ENCODE measurements at places on chromosomes 2 and 18.

DNA sequence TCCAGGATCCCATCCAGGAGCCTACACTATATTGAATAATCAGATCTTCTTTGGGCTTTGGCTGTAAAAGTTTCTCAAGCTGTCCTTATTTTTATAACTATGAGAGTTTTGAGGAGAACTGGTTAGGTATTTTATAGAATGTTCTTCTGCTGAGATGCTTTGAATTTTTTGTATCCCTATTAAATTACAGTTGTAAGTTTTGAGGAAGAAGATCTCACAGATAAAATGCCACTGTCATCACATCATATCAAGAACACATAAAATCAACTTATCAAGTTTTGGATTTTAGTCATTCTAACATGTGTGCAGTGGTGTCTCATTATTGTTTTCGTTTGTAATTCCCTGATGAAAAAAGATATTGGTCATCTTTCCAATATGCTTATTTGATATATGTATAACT lies 260.2 kb upstream of the COL3A1 start:
- no peak overlapping the region for H3K27ac ChIP-seq
- no peaks in the 10 kb centered on the region for H3K4me1 ChIP-seq
- DNase-seq, result no peak
- H3K4me3 ChIP-seq, result no peak overlapping the region

- H3K4me1 ChIP-seq, result no peaks in the 10 kb centered on the region
- H3K36me3 ChIP-seq, result no peaks in the 10 kb centered on the region
- peaks cover 9% of the 10 kb centered on the region for H3K27me3 ChIP-seq
- no peak for DNase-seq
- H3K4me3 ChIP-seq, result no peak overlapping the region
These were observed 467.7 kb upstream of the SALL3 start for GRCh38 chr18:78511666-78512601.

DNA sequence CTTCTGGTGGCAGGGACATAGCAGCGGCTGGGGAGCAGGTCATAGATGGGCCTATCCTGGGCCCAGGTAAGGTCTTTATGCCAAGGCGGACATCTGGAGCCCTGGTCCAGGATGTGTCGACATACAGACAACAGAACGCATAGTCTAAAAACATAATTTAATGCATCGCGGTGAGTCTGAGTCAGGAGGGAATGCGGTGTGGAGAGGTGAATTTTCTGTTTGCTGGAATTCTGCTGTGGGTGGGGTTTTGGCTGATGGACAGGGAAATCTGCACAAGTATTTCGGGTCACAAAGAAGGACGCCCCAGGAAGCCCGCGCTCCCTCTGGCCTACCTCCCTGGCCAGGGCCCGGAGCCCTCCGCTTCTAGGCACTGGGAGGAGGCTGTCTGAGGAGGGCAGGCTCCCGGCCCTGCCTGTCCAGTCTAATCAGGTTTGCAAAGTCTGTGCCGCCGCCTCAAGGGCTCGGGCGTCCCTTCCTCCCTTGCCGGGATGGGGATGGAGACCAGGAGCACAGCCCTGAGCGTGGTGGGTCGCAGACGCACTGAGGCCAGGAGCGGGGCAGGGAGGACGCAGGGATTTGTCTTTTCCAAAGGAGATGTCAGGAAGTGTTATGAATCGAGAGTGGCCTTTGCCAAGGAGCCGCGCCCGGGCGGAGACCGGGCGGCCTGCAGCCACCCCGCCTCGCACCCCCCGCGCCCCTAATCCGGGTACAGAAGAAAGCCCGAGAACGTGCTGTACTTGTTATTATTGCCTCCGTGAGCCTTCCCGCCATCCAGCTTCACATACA lies 2.3 kb downstream of the C1QL2 start:
- peaks cover 59% of the 10 kb centered on the region for H3K27me3 ChIP-seq
- no peak overlapping the region for H3K27ac ChIP-seq
- H3K4me1 ChIP-seq, result no peaks in the 10 kb centered on the region
- no peak overlapping the region for H3K4me3 ChIP-seq
- no peaks in the 10 kb centered on the region for H3K36me3 ChIP-seq

DNA sequence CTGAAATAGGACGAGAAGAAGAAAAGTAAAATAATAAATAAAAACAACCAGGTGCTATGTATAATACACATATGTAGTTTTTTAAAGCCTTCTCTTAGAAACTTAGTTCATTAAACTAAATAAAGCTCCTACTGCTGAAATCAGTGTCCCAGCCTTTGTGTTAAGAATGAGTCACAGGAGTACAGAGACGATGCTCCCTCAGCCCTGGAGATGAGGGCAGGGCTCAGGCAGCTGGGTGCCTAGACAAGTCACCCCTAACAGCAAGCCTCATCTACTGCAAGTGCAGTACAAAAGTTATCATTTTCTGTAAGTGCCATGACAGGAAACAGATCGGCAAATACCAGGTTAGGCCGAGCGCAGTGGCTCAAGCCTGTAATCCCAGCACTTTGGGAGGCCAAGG lies 18.2 kb downstream of the KIDINS220 start:
- peak; percentile 9 for DNase-seq
- no peaks in the 10 kb centered on the region for H3K27me3 ChIP-seq
- no peak overlapping the region for H3K27ac ChIP-seq
- H3K36me3 ChIP-seq, result no peaks in the 10 kb centered on the region
- H3K4me1 ChIP-seq, result 0 out of 2 replicates have a peak, but pooled peaks cover 4% of the 10 kb centered on the region

GRCh38 chr2:32478889-32479620 lies 122.2 kb downstream of the BIRC6 start:
- peaks cover 54% of the 10 kb centered on the region for H3K36me3 ChIP-seq
- no peak overlapping the region for H3K27ac ChIP-seq
- H3K4me3 ChIP-seq, result no peak overlapping the region
- H3K4me1 ChIP-seq, result no peaks in the 10 kb centered on the region
- no peak for DNase-seq
- no peaks in the 10 kb centered on the region for H3K27me3 ChIP-seq

DNA sequence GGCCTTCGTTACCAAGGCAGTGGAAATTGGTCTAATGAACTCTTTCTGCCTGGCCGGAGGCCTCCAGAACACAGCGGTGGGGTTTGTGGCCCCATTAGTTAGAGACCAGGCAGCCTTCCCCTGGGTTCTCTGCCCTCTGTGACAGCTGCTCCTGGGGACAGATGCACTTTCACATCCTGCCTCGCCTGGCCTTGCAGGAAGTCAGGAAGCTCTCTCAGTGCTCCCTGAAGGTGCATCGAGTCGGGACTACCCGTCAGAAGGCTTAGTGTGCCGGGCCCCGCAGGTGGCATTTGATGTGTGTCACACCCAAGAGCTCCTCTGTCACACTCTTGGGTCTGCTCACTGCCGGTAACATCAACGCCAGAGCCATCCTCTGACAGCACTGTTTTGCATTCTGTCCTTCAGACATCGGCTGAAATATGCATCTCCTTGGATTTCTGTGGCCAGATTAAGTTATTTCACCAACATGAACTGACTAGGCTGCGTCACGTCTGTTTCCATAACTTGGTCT lies 158.3 kb downstream of the LDLRAD4 start:
- no peaks in the 10 kb centered on the region for H3K36me3 ChIP-seq
- peaks cover 70% of the 10 kb centered on the region for H3K27me3 ChIP-seq
- H3K4me1 ChIP-seq, result peaks cover 10% of the 10 kb centered on the region

GRCh38 chr2:217105733-217106649 lies 246.1 kb upstream of the TNP1 start:
- H3K36me3 ChIP-seq, result no peaks in the 10 kb centered on the region
- peak overlapping the region; percentile 75 for H3K27ac ChIP-seq
- H3K4me3 ChIP-seq, result no peak overlapping the region
- DNase-seq, result peak; percentile 95
- H3K4me1 ChIP-seq, result peaks cover 63% of the 10 kb centered on the region

DNA sequence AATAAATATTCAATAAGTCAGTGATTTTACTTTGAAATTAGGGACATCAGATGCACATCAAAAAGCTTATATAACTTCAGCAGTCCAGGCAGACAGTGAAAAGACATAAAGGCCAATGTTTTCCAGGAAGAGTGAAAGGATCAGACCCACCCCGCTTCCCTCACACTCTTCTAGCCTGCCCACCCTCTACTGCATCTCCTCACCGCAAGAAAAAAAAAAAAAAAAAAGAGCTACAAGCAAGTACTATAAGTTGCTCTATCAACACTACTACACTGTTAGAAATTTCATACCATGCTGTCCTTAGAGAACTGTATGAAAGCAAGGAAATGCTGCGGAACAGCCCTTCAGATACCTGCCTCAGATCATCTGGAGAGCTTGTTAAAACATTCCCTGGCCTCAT lies 240.8 kb downstream of the ZEB2 start:
- H3K4me3 ChIP-seq, result no peak overlapping the region
- H3K27ac ChIP-seq, result no peak overlapping the region
- DNase-seq, result no peak
- H3K27me3 ChIP-seq, result no peaks in the 10 kb centered on the region
- H3K36me3 ChIP-seq, result no peaks in the 10 kb centered on the region

DNA sequence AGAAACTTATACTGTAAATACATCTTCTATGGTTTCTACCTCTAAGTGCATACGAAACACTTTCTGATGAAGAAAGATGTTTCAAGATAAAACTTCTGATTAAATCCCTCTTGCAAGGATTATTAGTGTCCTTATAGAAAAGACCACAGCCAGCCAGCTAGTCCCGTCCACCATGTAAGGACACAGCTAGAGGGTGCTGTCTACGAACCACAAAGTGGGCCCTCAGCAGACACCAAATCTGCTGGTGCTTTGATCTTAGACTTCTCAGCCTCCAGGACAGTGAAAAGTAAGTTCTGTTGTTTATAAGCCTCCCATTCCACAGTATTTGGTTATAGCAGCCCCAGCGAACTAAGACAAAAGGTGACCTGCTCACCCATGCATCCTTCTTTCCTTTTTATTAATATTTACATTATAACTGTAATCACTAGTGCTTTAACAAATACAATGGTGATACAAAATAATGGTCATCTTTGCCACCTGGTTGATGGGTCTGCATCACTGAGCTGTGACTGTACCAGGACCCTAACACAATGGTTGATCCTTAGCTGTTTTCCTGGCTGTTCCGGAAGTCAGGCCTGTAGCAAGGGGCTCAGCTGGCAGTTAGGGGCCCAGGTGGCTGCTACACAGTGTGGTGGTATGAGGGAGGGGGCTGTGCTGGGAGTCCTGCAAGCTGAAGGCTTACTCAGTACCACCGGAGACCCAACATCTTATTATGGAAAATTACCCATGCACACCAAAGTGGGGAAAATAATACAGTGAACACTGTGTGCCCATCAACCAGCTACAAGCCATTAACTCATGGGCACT lies 108.5 kb upstream of the SMAD7 start:
- H3K4me3 ChIP-seq, result no peak overlapping the region
- no peaks in the 10 kb centered on the region for H3K27me3 ChIP-seq
- H3K4me1 ChIP-seq, result no peaks in the 10 kb centered on the region

DNA sequence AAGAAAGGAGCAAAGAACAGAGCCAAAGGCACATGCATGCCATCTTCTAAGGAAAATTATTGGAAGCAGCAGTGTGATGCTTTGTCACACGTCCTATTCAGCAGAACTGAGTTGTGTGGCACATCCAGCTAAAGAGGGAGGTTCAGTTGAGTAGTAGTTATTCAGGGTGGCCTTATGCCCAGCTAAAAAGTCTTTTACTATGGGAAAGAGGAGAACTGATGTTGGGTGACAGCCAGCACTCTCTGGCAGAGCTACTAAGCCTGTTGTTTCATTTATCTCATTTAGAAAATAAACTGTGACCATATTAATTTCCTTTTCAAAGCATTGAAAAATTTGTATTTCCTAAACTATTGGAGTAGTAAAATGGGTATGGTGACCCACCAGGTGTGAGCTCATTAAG lies 18.5 kb downstream of the ITGA6 start:
- peak; percentile 22 for DNase-seq
- peaks cover 75% of the 10 kb centered on the region for H3K4me1 ChIP-seq
- H3K27ac ChIP-seq, result no peak overlapping the region
- H3K4me3 ChIP-seq, result no peak overlapping the region
- H3K27me3 ChIP-seq, result no peaks in the 10 kb centered on the region

- H3K27ac ChIP-seq, result no peak overlapping the region
- no peaks in the 10 kb centered on the region for H3K36me3 ChIP-seq
- DNase-seq, result no peak
- H3K4me1 ChIP-seq, result no peaks in the 10 kb centered on the region
- no peak overlapping the region for H3K4me3 ChIP-seq
These were observed 356.8 kb downstream of the NR4A2 start for GRCh38 chr2:155975734-155976133.

GRCh38 chr2:223418131-223418530 lies 184.0 kb downstream of the SCG2 start:
- H3K36me3 ChIP-seq, result no peaks in the 10 kb centered on the region
- peak; percentile 36 for DNase-seq
- peaks cover 4% of the 10 kb centered on the region for H3K27me3 ChIP-seq
- H3K4me1 ChIP-seq, result no peaks in the 10 kb centered on the region
- H3K27ac ChIP-seq, result no peak overlapping the region

- no peak overlapping the region for H3K4me3 ChIP-seq
- no peaks in the 10 kb centered on the region for H3K27me3 ChIP-seq
- no peak overlapping the region for H3K27ac ChIP-seq
- no peak for DNase-seq
These were observed 164.0 kb upstream of the SIX3 start for GRCh38 chr2:44777537-44777936.

DNA sequence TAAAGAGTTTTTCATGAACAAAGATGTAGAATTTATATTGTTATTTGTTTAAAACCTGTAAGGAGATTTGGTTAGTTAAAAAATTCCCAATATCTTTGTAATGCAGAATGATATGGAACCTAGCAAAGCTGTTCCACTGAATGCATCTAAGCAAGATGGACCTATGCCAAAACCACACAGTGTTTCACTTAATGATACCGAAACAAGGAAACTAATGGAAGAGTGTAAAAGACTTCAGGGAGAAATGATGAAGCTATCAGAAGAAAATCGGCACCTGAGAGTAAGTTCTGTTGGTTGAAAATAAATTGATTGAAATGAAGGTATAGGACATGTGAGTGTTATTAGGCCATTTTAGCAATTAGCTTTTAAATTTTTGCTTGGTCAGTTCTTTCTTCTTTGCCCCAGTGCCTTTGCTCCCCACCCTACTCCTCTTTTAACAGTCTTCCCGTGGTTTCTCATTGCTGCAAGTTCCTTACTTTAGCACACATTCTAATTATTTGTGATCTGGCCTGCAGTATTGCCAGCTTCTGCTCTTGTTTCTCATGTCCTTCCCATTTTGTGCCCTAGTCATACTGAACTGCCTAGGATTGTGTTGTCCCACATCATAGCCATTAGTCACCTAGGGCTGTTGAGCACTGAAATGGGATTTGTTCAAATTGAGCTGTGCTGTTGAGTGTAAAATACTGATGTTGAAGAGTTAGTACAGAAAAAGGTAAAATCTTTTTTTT lies 36.6 kb downstream of the VAPA start:
- no peak for DNase-seq
- H3K36me3 ChIP-seq, result peaks cover 64% of the 10 kb centered on the region
- H3K27ac ChIP-seq, result no peak overlapping the region
- H3K4me1 ChIP-seq, result no peaks in the 10 kb centered on the region

DNA sequence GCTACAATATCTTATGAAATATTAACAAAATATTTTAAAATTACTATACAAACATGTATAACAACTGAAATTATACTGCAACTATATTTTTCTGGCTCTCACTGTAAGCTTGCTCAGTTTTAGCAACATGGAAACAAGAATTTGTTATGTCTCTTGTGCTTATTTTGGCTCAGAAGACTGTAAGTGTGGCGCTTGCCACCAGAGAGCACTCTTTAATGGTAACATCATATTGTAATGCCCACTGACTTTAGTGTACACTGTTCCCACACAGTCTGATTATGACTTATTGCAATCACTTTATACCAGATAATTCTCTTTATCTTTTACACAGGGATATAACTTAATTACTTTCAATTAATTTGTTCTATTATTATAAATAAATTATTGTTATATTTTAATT lies 1500.6 kb upstream of the TMEFF2 start:
- no peaks in the 10 kb centered on the region for H3K4me1 ChIP-seq
- H3K4me3 ChIP-seq, result no peak overlapping the region
- H3K27ac ChIP-seq, result no peak overlapping the region
- H3K27me3 ChIP-seq, result no peaks in the 10 kb centered on the region
- no peaks in the 10 kb centered on the region for H3K36me3 ChIP-seq
- DNase-seq, result peak; percentile 56

Data from PC-3 (cell line).